ENCODE measurements at places on chromosomes 4 and X. TPM values are rescaled to one million over a fixed set of nuclear protein-coding genes. Genes with fewer than 3 reads are reported as not detected.

DNA sequence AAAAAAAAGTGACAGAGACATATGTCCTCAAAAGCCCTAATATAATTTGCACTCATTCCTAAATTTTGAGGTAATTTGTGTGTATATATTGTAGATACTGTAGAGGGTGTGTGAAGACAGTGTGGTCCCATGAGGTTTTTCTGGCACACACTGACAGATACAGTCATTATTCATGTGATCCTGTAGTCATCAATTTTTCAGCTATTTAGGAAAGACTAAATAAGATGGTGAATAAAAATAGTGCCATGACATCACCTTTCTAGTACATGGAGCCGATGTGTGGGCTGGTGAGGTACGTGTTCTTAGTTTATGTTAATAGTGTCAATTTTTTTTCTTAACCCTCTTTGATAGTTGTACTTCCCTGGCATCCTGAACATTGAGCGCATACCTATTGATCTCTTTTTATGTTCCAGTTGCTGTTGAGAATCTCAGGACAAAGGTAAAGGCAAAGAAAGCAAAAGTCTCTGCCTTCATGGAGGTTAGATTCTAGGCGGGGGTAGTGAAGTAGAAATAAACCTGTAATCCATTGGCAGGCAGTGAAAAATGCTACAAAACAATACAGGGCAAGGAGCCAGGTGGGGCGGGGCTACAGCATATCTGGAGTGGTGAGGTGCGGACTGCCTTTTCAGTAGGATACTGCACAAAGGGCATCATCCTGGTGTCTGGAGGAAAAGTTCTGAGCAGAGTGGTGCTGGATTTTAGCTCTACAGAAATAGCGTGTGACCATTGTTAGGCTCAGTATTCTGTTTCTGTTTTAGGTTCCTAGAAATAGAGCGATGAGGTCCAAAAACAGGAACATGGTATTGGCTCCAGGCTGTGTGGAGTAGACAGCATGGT is 93.8 kb downstream of the ARHGAP10 start:
- no peaks in the 10 kb centered on the region for H3K36me3 ChIP-seq
- H3K4me1 ChIP-seq = peaks cover 86% of the 10 kb centered on the region
- H3K27ac ChIP-seq = peak overlapping the region; percentile 72
- no peaks in the 10 kb centered on the region for H3K27me3 ChIP-seq

ANXA3 gene
- 17.8 TPM for total RNA-seq

- H3K27me3 ChIP-seq = no peaks in the 10 kb centered on the region
- H3K36me3 ChIP-seq = no peaks in the 10 kb centered on the region
- no peak overlapping the region for H3K27ac ChIP-seq
- no peak for DNase-seq
- no peak overlapping the region for H3K4me3 ChIP-seq
Observed at GRCh38 chr4:129342819-129343408, 247.0 kb downstream of the C4orf33 start.

DNA sequence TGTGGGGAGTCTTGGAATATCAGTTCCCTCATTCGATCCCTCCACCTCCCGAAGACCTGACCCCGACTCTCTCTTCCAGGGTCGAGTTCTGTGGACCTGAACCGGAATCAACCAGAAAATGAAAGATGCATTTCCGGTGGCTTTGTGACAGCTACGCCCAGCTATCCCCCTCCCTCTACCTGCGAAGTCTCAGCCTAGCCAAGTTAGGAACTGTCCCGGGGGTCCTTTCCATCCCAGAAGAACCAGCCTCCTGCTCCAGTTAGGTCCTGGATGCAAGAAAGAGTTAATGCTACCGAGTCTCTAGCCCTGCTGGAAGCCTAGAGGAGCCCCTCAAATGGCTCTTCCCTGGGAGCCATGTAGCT is 13.4 kb upstream of the ETDC start:
- H3K36me3 ChIP-seq = no peaks in the 10 kb centered on the region
- no peak for DNase-seq
- H3K4me1 ChIP-seq = no peaks in the 10 kb centered on the region
- H3K27me3 ChIP-seq = no peaks in the 10 kb centered on the region
- H3K4me3 ChIP-seq = no peak overlapping the region

MAGEA9 gene
- not detected for total RNA-seq

DNA sequence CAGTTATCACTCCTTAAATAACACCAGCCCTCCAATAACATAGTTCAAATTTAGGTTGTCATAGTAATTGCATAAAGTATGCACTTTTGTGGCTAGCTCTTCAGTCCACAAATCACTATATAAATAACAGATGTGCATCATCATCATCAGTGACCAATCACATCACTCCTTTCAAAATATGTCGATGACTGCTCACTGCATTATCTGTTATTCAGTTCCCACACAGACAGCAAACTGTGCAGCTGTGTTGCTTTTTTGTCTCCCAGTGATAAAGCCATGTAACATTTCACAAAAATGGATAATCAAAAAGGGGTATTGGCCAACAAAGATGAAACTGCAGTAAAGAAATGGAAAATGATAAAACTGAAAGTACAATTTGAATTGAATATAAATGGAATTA is 205.4 kb downstream of the DCLK2 start:
- no peak for DNase-seq
- no peak overlapping the region for H3K27ac ChIP-seq
- H3K4me1 ChIP-seq = peaks cover 21% of the 10 kb centered on the region
- no peaks in the 10 kb centered on the region for H3K27me3 ChIP-seq

DNA sequence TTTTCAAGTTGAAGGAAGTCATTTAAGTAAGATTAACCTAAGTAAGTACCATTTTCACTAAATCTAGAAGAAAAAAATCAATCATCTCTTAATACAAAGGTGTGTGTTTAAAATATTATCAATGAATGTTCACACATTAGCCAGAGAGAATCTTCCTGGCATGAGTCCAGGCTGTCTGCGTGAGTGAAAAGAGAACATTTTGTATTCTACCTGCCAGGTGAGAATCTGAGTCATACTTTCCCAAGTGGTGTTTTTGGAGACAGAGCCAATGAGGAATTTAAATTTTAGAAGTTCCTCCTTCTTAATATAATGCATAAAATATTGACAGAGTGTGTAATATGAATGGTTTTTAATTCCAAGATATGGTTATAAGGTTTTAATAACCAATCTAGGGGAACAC is 371.8 kb upstream of the NR3C2 start:
- H3K4me3 ChIP-seq = no peak overlapping the region
- no peaks in the 10 kb centered on the region for H3K36me3 ChIP-seq
- no peaks in the 10 kb centered on the region for H3K27me3 ChIP-seq

- no peak for DNase-seq
- H3K4me1 ChIP-seq = peaks cover 26% of the 10 kb centered on the region
- no peak overlapping the region for H3K4me3 ChIP-seq
- H3K27ac ChIP-seq = no peak overlapping the region
- no peaks in the 10 kb centered on the region for H3K36me3 ChIP-seq
- no peaks in the 10 kb centered on the region for H3K27me3 ChIP-seq
Observed at GRCh38 chr4:10746371-10747171, 62.0 kb upstream of the CLNK start.

DNA sequence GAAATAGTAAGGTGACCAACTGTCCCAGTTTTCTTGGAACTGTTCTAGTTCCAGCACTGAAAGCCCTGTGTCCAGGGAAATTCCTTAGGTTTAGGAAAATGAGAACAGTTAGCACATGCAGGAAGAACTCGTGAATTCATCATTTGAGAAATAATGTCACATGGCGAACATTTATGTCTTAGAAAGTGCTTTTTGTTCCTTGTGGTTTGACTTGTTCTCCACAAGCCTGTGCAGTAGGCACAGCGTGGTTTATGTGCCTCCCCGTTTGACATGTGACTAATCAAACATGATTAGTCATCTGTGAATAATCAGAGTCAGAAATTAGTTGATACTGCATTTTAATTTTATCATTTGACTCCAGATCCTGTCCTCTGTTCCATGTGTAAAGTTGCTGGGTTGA is 556.0 kb upstream of the CPEB2 start:
- peaks cover 17% of the 10 kb centered on the region for H3K4me1 ChIP-seq
- no peaks in the 10 kb centered on the region for H3K27me3 ChIP-seq
- no peak for DNase-seq
- no peaks in the 10 kb centered on the region for H3K36me3 ChIP-seq
- no peak overlapping the region for H3K27ac ChIP-seq

GRCh38 chrX:12115377-12115776 is 22.9 kb upstream of the FRMPD4 start:
- H3K27ac ChIP-seq = no peak overlapping the region
- no peaks in the 10 kb centered on the region for H3K4me1 ChIP-seq
- H3K4me3 ChIP-seq = no peak overlapping the region
- H3K36me3 ChIP-seq = no peaks in the 10 kb centered on the region

DNA sequence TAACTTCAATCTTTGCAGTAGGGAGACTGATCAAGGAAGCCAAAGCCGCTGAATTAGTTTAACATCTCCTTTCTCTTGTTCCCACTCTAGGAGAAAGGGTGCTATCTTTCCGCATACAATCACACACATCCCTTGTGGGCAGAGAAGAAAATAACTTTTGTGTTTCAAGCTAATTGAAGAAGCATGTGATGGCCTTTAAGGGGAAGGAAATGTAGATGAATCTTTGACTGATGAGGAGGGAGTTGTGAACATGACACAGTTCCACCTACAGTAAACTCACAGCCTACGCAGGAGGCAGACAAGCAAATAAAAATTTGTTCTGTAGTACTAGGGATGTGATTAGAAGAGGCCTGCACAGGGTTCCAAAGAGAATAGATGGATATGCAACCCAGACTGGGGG is 14.7 kb upstream of the SPATA4 start:
- DNase-seq = no peak
- H3K27me3 ChIP-seq = no peaks in the 10 kb centered on the region
- no peaks in the 10 kb centered on the region for H3K36me3 ChIP-seq
- H3K4me1 ChIP-seq = peaks cover 14% of the 10 kb centered on the region
- H3K27ac ChIP-seq = no peak overlapping the region

LONRF3 gene
- 26.8 TPM for total RNA-seq

DNA sequence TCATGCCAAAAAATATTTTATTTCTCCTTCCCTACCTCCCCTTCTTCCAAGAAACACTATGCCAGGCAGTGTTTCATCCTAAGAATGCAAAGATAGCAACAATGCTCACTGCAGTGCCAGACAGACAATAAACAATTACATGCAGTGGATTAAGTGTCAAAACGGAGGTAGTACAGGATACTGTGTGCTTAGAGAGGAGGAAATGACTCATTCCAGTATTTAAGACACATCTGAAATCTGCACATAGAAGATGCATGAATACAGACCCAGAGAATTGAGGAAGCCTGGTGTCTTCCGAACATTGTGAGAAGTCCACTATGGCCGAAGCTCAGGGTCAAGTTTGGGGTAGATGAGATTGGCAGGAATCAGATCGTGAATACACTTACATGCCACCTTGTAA is 326.4 kb downstream of the PPP3CA start:
- no peak overlapping the region for H3K27ac ChIP-seq
- H3K36me3 ChIP-seq = no peaks in the 10 kb centered on the region
- no peak overlapping the region for H3K4me3 ChIP-seq
- H3K27me3 ChIP-seq = no peaks in the 10 kb centered on the region
- no peak for DNase-seq

DNA sequence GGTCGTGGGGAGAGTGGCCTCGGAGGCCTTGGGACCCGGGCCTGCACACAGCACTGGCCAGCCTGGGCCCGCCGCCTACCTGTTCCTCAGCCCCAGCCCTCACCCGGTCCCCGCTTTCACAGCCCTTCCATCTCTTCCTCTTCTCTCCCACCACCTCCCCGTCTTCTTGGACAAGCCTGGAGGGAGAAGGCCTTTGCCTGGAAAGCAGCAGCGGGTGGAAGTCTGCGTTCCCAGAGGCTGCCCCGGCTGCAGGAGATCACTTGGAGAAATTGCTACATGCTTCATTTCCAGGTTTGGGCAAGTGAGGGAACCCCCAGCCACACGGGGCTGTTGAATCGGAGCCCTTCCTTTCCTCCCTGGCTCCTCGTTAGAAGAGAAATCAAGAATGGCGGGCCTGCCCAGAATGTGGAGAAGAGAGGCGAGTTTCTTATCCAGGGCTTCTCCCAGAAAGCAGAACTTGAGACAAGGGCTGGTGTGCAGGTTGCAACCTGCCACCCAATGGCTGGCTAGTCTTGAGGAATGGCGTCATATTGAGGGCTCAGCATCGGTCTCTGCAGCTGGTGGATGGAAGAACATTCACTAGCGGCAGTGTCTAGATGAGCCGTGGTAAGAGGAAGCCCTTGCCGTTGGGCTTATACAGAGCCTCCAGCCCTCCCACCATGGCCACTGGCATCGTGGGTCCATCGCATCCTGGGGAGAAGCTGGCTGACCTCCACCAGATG is 1.2 kb upstream of the PDZD4 start:
- no peaks in the 10 kb centered on the region for H3K4me1 ChIP-seq
- no peak overlapping the region for H3K27ac ChIP-seq
- no peaks in the 10 kb centered on the region for H3K36me3 ChIP-seq

- no peaks in the 10 kb centered on the region for H3K36me3 ChIP-seq
- no peaks in the 10 kb centered on the region for H3K27me3 ChIP-seq
- no peak overlapping the region for H3K4me3 ChIP-seq
- no peak overlapping the region for H3K27ac ChIP-seq
Observed at GRCh38 chr4:154454710-154455109, 36.9 kb downstream of the DCHS2 start.

DDIT4L gene
- 1.5 TPM for total RNA-seq

GRCh38 chr4:84927428-84927827 is 39.1 kb downstream of the WDFY3 start:
- no peaks in the 10 kb centered on the region for H3K36me3 ChIP-seq
- no peak overlapping the region for H3K4me3 ChIP-seq
- no peak overlapping the region for H3K27ac ChIP-seq
- no peaks in the 10 kb centered on the region for H3K4me1 ChIP-seq
- no peak for DNase-seq

GRCh38 chrX:27953171-27953570 is 28.1 kb downstream of the DCAF8L1 start:
- H3K27ac ChIP-seq = no peak overlapping the region
- H3K27me3 ChIP-seq = no peaks in the 10 kb centered on the region
- no peaks in the 10 kb centered on the region for H3K4me1 ChIP-seq
- no peak for DNase-seq

CPLX1 gene
- 0.41 TPM for total RNA-seq

DNA sequence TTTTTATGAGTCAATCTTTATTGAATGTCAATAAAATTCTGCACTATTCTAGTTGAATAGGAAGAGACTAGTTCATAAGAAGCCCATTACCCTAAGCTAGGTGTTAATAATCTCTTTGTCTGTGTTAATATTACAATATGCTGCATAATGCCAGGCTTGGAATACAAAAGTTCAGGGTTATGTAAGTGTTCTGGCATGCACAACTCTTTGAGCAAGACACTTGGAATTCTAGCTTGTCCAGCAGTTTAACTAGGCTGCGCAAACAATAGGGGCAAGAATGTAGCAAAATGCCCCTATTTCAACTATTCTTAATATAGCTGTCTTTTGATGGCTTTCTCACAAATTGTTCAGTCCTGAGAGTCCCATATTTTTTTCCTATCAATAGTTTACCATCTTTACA is 31.3 kb upstream of the ETNPPL start:
- H3K4me3 ChIP-seq = no peak overlapping the region
- no peak for DNase-seq
- no peaks in the 10 kb centered on the region for H3K36me3 ChIP-seq
- H3K27ac ChIP-seq = no peak overlapping the region
- H3K27me3 ChIP-seq = no peaks in the 10 kb centered on the region

LPAR4 gene
- total RNA-seq = 0.36 TPM

DNA sequence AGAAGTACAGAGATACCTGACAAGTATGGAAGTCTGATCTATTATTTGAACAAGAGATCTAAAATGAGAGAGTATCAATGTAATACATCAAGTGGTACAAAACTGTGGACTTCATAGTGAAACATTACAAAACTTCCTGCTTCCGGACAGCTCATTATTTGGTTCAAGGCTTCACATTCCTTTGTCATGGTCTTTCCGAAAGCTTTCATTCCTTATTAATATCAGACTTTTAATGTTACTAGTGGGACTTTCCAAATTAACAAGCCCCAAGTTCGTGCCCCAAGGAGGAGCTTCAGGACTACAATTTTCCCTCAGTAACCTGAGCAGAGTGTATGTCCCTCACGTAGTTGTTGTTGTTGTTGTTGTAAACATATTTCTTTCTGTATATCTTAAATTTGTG is 1.2 kb downstream of the CHIC2 start:
- DNase-seq = no peak
- no peaks in the 10 kb centered on the region for H3K36me3 ChIP-seq
- peaks cover 19% of the 10 kb centered on the region for H3K4me1 ChIP-seq
- peak overlapping the region; percentile 99 for H3K4me3 ChIP-seq
